SK-N-MC (cell line): ENCODE measurements at places on chromosomes 4 and X.

DNA sequence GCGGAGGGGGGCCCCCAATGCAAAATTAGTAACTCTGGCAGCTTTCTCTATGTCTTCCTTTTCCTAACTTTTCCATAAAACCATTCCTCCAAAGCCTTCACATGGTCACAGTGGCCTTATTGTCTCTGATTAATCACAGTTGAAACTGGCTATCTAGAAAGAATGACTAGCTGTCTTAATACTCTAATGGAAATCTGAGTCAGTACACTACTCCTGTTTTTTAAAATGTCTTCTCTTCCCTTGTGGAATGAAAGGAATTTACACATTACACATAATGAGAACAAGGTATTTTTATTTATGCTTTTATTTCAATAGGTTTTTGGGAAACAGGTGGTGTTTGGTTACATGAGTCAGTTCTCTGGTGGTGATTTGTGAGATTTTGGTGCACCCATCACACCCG lies 66.3 kb upstream of the PUDP start:
- DNase-seq: no peak

- DNase-seq: no peak
These were observed 12.5 kb upstream of the S100P start for GRCh38 chr4:6681191-6681590.

GRCh38 chr4:140243278-140243753 lies 89.3 kb upstream of the MAML3 start:
- no peak for DNase-seq

DNA sequence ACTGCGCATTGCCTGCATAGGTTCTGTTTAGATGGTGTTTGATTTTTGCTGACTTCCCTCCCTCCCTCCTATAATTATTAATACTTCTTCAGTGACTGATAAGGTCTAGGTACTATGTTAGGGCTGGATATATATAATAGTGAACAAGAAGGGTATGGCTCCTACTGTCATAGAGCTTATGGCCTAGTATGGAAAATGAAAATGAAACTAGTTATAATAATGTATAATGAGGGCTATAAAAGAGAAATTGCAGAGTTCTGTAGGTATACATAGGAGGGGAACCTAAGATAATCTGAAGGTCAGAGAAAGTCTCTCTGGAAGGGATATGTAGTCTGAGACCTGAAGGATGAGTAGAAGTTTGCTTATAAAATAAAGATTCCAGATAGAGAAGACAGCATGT lies 102.1 kb downstream of the DCK start:
- DNase-seq: no peak

DNA sequence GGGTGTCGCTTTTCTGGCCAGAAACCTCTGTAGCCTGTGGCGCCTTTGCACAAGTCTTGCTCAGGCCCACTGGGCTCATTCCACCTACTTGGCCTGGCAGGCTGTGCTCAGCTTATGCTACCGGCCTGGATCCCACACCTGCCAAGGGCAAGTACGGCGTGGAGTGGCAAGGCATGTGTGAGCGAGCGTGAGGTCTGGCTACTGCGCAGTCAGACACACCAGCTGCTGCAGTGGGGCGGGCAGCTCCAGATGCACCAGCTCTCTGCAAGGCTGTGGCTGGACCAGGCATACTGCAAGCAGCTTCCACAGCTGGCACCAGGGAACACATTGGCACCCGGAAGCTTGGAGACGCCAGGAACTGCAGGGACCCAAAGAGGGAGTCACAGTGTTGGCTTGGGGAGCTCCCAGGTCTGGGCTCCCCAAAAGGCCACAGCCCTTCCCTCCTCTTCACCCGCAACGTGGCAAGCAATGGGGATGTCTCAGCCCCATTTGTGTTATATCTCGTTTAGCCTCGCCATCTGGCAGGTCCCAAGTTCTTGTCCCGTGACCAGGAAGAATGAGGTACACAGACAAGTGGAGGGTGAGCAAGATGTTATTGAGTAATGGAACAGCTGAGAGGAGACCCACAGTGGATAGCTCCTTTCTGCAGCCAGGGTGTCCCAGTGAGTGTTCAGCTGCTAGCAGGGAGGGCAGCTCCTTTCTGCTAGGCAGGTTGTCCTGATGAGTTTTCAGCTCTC lies 3.8 kb upstream of the FBXW7 start:
- no peak for DNase-seq

GRCh38 chrX:23661671-23662070 lies 5.6 kb upstream of the PRDX4 start:
- DNase-seq: no peak

DNA sequence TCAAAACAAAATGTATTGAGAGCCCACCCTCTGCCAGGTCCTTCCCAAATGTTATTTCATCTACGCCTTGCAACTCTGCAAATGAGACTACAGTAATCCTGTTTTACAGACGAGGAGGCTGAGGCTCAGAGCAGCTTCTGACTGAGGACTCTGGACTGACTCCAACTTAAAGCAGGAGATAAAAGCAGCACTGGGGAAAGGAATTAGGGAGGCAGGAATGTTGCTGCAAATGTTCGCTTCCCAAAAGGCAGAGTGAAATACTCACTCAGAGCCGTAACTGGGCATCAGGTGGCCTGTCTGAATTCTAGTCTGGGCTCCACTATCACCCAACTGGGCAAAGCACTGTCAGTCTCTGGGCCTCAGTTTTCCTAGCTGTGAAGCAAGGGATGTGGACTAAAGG lies 94.7 kb upstream of the SRD5A3 start:
- no peak for DNase-seq

DNA sequence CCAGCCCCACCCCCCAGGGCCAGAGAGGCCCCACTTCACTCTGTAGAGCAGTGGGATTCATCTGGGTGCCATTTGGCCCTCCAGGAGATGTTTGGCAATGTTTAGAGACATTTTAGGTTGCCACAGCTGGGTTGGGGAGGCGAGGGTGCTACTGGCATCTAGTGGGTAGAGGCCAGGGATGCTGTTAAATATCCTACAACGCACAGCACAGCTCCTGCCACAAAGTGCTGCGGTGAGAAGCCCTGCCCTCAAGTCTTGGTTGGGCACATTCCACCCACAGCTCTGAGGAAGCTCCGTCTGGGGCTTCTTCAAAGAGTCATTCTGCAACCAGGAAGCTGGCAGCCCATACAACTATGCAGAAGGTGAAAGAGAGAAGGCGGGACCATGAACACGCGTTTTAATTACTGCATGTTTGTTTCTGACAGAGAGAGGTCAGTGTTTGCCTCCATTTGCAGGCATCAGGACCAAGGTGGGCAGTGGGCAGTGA lies 48.1 kb upstream of the FAM9C start:
- DNase-seq: no peak

DNA sequence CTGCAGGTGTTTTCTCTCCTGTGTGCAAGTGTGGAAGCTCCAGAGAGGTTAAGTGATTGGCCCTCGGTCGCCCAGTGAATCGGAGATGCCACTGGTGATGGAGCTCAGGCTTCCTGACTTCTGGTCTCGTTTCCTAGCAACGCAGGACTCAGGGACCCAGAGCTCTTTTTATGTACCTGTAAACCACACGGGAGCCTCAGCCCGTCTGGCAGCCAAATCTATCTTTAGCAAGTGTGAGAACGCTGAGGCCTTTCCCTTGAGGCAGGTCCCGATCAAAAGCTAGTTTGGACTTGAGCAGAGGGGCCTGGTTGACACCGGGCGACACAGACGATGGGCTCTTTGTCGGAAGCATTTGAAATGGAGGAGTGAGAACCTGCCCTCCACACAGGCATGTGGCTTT lies 116.8 kb downstream of the SORCS2 start:
- no peak for DNase-seq

DNA sequence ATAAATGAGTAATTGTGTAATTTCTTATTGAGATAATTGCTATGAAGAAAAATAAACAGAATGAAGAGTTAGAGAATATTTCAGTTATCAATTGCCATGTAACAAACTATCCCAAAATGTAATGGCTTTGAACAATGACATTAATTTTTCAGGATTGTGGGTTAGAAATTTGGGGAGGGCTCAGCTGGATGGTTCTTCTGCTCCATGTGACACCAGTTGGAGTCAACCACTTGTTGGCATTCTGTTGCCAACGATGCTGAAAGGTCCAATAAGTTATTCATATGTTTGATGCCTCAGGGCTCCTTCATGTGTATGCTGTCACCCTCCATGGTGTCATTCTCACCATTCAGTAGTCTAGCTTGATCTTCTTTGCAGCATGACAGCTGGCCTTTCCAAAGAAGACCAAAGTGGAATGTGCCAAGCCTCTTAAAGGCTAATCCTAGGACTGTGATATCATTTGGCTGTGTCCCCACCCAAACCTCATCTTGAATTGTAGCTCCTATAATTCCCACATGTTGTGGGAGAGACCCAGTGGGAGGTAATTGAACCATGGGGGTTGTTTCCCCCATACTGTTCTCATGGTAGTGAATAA lies 20.9 kb upstream of the CCDC149 start:
- no peak for DNase-seq

GRCh38 chrX:151875270-151876026 lies 37.2 kb upstream of the MAGEA4 start:
- DNase-seq: no peak

DNA sequence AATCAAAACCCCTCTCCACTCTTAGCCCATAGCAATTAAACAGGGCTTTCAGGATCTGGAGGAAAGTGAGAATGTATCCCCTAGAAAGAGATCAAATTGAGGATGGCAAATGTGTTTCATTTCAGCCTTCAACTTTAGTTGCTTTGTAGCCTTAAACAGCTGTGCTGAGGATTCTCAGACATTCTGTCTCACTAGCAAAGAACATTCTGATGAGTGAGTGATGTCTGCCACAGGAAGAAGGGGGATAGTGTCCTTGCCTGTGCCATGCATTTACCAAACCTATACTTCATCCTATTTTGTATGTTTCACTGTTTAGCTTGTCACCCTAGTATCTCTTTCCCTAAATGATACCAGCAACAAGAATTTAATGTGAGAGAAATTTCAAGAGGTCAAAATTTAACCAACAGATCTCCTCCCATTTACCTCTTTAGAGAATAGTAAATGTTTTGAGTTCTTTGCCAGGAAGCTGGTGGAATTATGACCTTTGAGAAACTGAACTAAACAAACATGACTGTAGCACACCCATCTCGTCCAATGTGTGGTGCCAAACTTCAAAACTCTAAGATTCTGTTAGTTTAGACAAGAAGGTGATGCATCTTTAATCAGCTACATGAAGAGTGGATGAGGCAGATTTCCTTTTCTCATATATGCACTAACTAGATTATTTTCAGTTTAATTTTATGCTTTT lies 165.6 kb downstream of the PALLD start:
- DNase-seq: no peak

GRCh38 chr4:1336088-1336491 lies 10.9 kb upstream of the UVSSA start:
- no peak for DNase-seq

DNA sequence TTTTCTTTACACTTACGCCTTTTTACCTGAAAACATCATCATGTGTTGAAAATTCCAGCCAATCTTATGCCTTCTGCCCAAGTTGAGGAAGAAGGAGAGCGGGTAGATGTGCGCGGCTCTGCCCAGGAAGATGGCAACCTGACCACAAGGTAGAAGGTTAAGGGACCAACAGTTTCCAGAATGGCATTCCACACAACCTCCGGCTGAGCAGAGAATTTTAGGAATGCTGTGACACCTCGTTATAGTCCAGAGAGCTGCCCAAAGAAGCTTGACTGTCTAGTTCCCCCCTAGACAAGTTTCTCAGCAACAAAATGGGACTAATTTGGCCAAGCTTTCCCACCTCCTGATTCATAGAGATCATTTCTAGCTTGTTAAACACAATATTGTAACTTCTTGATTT lies 75.1 kb downstream of the CHST7 start:
- DNase-seq: no peak

GRCh38 chr4:6282314-6282771 lies 12.7 kb downstream of the WFS1 start:
- DNase-seq: no peak

- no peak for DNase-seq
These were observed 227.3 kb upstream of the TENM3 start for GRCh38 chr4:182015893-182016292.

DNA sequence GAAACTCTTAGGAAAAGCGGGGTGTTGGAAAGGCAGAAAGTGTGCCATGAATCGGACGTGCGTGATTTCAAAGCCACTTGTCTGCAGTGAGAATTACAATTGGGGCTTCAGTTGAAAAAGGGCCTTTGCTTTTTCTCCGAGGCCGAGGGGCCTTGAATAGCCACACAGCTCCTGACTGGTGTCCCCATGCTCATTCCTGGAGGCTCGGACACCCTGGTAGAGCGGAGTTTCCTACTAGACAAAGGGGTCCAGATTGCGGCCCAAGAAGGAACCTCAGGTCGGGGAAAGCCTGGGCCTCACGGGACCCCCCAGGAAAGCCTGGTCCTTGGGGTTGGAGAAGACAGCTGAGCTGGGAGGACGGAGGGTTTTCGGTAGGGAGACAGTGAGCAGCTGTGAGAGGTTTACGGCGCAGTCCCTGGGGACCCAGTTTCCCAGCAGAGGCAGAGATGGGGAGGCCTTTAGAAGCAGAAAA lies 3.0 kb upstream of the SHOX start:
- DNase-seq: no peak

DNA sequence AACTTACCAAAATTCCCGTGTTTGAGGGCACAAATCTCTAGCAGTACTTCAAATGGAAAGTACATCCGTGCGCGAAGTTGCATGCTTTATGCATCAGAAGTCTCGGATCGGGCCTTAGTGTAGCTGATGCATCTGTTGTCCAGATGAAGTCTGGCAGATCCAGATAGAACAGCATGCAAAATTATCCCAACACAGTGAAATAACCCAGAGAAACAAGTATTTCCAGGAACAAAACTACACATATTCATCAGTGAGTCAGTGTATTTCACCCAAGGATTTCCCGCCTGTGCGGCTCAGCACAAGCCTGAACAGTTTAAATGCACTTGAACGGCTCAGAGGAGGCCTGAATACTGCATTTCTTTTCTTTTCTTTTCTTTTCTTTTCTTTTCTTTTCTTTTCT lies 27.4 kb upstream of the CLDN24 start:
- DNase-seq: no peak

DNA sequence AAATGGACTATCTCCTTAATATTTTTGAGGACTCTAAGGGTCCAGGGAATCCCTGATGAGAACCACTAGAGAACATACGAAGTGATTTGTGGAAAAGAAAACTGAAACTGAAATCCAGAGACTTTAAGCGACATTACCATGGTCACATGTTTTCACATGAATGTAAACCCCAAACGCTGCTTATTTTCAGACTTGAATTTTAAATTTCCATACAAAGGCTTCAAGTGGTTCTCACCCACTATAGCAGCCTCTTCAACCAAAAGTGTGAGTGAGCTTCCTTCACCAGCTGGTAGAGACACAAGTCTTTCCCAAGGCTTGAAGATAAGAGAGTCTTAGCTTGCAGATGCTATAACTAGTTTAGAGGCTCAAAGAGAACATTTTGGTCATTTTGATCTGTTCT lies 232.7 kb downstream of the MGST2 start:
- no peak for DNase-seq

- DNase-seq: no peak
These were observed 1.4 kb upstream of the UGT2B4 start for GRCh38 chr4:69497076-69497475.

GRCh38 chrX:150767045-150767395 lies 73.8 kb downstream of the MTMR1 start:
- DNase-seq: no peak

GRCh38 chr4:102500352-102500695 lies 835 bp upstream of the NFKB1 start:
- DNase-seq: no peak
